ENCODE measurements at places on chromosomes 1 and 21.
A peak's percentile ranks its signal among the peaks of the same experiment; 100 is the strongest.

DNA sequence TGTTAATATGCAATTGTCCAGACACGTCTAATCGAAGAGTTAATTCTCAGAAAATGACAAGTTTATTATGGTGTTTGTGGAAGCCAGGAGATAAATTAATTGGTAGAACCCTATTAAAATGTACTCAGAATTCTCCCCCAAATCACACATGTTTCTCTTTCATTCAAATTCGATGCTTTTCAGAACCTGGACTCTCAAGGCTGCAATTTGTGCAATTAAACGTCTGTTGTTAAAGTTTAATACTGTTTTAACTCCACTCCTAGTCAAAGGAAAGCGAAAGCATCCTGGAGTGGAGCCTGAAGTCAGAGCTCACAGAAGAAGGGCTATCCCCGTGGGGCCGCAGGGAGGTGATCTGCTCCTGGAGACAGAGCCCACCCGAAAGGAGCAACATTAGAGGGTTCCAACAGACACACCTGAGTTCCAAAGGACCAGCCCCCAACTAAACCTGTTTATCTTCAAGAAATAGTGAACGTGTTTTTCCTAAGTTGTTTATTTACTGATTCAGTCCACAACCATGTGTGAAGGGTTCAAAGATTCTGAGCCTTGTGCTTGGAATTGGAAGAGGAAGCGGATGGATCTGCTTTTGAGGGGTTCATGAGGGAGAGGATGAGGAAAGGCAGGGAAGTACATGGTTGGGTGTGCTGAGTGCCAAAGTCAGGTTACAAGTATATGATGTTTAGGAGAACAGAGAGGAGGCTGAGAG, 68.0 kb upstream of the AKT3 start:
- DNase-seq = no peak

GRCh38 chr1:10814976-10815857, 18.8 kb upstream of the CASZ1 start:
- DNase-seq = no peak

- no peak for DNase-seq
These were observed 201.0 kb downstream of the USH2A start for GRCh38 chr1:216222288-216222687.

DNA sequence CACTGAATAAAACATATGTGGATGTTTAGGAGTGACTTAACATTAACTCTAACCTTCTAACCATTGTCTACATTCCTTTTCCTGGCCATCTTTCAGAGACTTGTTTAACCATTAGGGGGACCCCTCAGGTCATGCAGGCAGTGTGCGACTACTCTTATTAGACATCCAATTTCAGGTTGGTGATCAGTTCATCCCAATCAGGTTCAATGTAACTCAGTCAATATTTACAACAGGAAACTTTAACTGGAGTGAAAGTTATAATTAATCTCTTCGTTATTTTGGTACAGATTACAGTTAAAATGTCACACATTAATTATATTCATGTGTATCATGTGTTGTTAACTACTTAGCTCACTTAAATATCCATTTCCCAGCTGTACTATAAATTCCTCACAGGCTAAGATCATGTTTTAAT, 68.8 kb upstream of the RGS1 start:
- no peak for DNase-seq

GRCh38 chr21:8989721-8990325, 1531.6 kb upstream of the TPTE start:
- DNase-seq = no peak

- no peak for DNase-seq
These were observed 39.1 kb upstream of the TTLL7 start for GRCh38 chr1:84037758-84038611.

DNA sequence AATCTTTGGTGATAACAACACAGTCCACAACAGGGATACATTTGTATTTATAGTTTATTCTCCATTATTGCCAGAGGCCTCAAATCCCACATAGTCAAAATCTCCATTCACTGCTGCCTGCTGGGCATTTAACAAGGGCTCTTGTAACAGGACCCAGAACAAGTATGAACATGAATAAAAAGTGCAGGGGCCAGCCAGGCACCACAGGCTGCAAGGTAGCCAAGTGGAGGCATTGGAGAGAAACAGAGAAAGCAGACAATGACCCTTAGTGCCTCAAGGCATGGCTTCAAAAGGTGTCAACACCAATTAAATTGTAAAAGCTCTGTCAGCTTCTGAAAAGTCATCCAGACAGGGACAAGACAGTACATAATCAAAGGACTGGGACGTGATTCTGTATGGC, 116.8 kb downstream of the ATP6V1G3 start:
- no peak for DNase-seq

GRCh38 chr21:15204140-15204969, 139.6 kb upstream of the NRIP1 start:
- DNase-seq = no peak

DNA sequence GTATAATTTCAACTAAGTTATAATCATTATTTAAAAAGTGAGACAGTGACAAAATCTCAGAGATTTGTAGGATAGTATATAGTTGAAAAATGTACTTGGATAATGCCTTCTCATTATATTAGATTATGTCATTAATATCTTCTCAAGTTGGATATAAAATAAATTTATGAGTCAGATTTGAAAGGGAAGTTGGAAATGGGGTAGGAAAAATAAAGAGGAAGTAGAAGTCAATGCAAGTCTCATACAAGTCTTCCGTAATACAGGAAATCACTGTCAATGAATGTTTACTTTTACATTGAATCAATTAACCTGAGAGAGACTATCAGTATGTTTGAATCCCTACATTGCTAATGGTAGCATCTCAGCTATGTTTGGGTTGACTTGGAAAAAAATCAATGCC, 16.2 kb upstream of the RNPC3 start:
- DNase-seq = no peak

- peak; percentile 52 for DNase-seq
These were observed 526.4 kb upstream of the USP24 start for GRCh38 chr1:55741516-55741915.

DNA sequence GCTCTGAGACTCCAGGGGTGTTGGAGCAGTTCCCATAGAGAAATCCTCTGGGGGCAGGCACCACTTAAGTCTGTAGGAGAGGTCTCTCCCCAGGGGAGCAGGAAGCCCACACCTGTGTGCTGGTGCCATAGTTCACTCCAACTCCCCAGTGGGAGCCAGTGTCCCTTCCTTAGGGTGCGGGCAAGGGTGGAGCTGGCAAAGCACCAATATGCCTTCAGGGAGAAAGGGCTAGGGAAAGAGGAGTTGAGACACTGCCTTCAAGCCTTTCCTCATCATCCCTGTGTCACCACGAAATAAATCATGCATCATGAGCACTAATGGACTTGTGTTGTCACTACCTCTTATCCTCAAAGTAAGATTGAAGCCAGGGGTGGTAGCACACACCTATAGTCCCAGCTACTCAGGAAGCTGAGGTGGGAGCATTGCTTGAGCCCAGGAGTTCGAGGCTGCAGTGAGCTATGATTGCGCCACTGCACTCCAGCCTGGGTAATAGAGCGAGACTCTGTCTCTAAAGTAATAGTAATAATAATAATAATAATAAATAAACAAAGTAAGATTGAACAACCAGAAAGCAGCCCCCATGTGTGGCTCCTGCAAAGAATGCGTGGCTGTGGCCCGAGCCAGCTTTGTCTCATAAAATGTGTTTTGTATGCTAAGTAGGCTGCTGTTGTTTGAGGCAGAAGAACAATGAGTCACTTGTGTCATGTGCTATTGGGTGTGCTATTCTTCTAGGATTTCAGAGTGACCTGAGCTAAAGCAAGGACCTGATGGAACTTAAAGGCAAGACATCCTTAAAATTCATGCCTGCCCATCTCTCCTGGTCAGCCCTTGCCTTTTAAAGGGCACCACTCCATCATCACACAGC, 6.7 kb upstream of the TIE1 start:
- peak; percentile 95 for DNase-seq

GRCh38 chr1:37098237-37098636, 63.9 kb upstream of the GRIK3 start:
- DNase-seq = no peak

DNA sequence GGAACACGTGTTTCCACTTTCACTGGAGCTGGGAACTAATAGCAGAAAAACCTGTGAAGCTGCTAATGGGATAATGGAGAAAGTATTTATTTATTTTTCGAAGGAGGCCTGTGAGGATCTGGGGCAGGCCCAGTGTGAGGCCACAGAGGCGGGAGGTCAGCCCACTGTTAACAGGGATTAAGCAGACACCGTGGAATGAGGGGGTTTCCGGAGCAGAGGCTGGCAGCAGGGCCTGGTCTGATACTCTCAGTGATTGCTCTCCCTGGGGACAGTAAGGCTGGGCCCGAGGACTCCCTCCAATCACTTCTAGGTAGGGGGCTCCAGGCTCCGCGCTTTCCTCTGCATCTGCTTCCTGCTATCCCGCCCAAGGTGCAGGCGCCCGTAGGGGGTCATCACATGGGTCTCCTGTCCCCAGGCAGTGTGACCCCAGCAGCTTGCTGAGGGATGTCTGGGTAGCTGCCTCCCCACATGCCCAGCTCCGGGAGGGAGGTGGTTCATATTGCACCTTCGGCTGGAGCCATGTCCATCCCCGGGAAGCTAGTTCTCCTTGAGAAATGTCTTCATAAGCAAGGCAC, 28.8 kb upstream of the CDCA8 start:
- no peak for DNase-seq

DNA sequence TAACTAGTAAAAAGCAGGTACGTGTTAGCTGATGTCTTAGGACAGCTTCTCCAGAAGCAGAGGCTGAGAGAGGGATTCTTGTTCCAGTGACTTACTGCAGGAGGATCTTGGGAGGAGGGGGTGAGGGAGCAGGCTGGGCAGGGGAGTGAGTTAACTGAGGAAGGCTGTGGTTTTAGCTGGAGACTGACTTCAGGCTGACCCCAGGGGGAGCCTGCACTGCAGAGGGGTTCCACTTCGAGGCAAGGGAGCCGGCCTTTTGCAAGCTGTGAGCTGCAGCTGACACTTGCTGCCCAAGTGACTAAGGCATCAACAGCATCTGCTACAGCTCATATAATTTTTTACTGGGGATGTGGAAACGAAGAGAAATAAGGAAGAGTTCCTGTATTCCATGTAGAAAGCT, 50.4 kb upstream of the SOD1 start:
- no peak for DNase-seq

- no peak for DNase-seq
These were observed 83.4 kb downstream of the ATF6 start for GRCh38 chr1:161849518-161849917.

DNA sequence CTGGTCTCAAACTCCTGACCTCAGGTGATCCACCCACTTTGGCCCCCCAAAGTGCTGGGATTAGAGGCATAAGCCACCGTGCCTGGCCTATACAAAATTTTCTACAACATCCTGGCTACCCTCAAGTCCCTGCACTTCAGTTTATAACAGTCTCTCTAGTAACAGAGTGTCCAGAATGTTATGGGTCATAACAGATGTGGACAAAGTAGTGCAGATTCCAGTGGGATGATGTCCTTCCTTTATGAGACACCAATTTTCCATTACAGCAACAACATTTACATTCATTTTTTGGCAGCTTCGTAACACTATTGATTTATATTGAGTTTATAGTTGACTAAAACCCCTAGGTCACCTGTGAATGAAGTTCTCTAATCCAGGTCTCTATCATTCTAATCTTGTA, 429.4 kb upstream of the PTBP2 start:
- no peak for DNase-seq

DNA sequence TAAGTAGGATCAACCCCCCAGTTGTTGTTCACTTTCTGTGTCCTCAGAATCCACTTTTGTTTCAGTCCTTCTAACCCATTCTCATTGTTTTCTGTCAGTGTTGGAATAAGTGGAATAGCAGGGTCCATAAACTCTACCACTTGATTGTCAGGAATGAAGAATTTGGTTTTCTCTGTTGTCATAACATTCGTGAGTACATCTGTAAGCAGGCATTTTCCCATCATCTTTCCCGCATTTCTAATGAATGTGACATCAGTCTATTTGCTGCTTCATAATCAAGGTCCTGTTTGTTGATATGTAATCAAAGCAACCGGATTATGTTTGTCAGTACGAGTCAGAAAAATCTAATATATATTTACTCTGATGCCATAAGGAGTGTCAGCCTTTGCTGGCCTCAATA, 147.1 kb downstream of the KIF26B start:
- no peak for DNase-seq

DNA sequence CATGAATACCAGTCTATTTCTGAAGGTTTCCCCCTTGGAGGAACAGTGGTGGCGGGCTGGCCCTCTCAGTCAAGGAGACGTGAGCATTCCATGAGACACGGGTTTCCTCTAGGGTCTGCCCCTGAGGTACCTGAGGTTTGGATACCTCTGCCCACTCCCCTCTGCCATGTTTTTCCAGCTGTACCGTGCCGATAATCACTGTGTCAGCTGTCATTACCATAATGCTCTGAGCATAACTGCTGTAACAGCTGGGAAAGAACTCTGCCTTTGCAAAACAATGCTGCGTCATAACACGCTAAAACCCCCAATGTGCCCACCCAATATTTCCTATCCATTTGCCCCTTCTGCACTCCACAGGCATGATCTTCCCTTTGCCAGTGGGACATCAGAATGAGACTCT, 425.1 kb downstream of the KIF26B start:
- no peak for DNase-seq

DNA sequence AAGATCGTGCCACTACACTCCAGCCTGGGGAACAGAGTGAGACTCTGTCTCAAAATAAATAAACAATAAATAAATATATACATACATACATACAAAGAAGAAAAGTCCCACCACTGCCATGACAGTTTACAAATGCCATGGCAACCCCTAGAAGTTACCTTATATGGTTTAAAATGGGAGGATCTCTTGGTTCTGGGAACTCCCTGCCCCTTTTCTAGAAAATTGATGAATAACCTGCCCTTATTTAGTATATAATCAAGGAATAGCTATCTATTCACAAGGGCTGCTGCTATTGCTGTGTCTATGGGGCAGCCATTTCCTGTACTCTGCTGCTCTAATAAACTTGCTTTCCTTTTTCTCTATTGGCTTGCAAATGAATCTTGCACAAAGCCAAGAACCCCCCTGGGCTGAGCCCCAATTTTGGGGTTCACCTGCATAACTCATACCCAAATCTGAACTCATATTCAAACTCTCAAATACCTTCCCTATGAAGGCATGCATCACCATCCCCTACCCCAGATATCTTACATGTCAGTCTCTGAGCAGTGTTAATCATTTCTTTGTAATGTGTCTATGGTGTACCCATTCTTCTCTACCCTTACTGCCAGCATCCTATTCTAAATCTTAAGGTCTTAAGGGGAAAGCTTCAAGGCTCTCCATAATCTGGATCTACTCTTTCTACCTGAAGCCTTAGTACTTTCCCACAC, 9.0 kb downstream of the GON4L start:
- no peak for DNase-seq

- no peak for DNase-seq
These were observed 11.9 kb upstream of the GPX7 start for GRCh38 chr1:52590266-52590665.

- no peak for DNase-seq
These were observed 331.6 kb upstream of the ADAMTS5 start for GRCh38 chr21:27298465-27298864.

GRCh38 chr1:226874579-226875425, 4.4 kb downstream of the PSEN2 start:
- no peak for DNase-seq
